T-helper 1 cell (primary cell): ENCODE measurements at places on chromosomes 7 and 10.

DNA sequence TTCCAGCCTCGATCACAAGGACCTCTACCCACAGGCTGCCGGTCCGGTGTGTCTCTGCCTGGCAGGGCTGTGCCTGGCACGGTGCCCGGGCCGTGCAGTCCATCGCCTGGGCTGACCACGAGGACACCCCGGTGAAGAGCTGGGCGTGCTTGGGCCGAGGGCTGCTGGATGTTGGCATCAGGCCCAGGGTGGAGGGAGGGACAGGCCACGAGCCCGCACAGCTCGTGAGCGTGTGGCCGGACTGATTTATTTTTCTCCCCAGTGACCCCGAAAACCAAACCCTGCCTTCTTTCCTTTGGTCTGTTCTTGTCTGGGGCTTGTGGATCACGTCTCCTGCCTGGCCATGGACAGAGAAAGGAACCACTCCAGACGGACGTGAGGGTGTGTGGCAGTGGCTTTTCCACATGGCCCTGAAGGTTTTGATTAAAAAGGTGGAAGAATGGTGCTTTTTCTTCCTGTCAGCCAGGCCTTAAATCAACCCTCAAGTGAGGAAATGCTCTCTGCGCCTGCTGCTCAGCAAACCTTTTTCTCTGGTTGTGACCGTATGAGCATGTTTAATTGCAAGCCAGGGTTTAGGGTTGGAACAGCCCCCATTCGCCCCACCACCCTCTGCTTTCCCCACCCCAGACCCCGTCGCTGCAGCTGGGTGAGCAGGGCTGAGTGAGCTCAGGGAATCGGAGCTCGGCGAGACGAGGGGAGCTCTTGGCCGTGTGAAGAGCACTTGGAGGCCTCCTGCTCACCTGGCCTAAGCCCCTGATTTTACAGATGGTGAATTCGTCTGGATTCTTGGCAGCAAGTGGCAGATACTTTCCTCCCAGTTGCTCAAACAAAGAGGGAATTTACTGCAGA lies 130.1 kb downstream of the RGS10 start:
- DNase-seq = no peak

- DNase-seq = no peak
Measured at GRCh38 chr10:120349069-120349468, 108.0 kb upstream of the PLPP4 start.

DNA sequence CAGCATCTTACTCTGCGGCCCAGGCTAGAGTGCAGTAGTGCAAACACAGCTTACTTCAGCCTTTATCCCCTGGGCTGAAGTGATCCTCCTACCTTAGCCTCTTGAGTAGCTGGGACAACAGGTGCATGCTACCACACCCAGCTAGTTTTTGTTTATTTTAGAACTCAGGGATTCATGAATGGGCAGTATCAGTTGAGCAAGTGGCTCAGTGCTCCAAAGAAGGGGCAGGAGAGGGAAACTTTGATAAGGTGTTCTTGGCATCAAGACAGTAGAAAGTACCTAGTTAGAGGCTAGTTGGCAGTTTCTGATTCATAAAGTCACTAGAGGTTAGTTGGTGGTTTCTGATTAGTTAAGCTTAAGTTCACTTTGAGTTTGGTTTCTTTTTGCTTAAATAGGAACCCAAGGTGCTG lies 18.4 kb downstream of the TRIM24 start:
- no peak for DNase-seq

DNA sequence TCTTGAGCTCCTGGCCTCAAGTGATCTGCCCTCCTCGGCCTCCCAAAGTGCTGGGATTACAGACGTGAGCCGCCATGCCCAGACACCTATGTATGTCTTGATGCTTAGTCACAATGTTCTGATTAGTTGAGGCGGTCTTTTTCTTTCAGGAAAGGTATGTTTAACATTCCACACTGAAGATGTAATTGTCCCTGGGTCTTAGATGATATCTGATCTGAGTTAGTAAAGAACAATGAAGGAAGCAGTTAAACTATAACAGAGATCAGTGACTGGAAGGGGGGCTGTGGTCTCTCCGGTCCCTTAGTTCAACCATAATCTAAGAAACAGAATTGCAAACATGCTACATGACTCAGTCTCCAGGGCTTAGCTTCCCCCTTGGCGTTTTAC lies 31.5 kb upstream of the SH2D4B start:
- no peak for DNase-seq

GRCh38 chr7:112168915-112169314 lies 37.3 kb downstream of the DOCK4 start:
- no peak for DNase-seq

- no peak for DNase-seq
Measured at GRCh38 chr7:44218418-44219201, 17.8 kb downstream of the YKT6 start.

GRCh38 chr7:105013816-105014692 lies at the start of gene KMT2E:
Gene KMT2E (plus strand): TSS chr7:105014205. CDS start chr7:105040953, 26,748 bp downstream.
- DNase-seq = peak; percentile 92

DNA sequence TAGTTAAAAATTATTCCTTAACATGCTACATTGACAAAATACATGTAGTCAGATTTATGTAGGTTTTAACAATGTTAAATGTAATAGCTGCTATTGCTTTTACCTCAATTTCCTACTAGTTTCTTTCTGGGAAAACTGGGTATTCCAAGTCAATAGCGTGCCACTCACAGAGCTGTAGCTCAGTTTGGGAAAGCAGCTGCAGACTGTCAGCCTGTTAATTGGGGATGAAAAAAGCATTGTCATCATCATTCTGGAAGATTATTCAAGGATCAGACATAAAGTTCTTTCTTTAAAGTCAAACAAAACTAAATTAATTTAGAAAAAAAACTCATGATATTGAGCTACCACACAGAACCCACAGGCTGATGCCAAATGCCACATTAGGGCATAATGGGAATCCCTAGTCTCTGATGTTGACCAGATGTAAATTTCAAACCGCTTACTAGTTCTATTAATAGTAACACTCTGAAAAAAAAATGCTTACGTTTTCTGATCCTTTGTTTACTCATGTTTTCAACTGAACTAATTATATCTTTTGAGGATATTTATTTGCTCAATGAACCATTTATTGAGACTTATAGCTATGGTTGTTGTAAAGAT lies 19.6 kb upstream of the AGMO start:
- DNase-seq = no peak

- no peak for DNase-seq
Measured at GRCh38 chr7:155509725-155510551, 36.4 kb downstream of the CNPY1 start.

DNA sequence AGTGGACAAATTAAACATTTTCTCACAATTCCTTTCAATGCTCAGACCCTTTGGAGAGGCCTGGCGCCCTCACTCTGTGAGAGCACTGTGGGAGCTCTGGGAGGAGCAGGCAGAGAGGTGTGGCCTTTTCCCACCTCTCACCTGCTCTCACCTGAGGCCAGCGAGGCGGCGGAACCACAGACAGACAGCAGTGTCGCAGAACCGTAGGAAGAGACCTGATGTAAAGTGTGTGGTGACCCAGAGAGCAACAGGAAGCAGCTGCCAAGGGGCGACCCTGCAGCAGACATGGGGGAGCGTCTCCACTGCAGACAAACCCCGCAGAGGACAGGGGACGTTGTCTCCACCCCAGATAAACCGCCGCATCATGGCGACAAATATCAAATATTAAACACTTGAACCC lies 15.6 kb upstream of the PARP12 start:
- no peak for DNase-seq
